SW 1271 (cell line): ENCODE measurements at places on chromosomes 5 and 9.

DNA sequence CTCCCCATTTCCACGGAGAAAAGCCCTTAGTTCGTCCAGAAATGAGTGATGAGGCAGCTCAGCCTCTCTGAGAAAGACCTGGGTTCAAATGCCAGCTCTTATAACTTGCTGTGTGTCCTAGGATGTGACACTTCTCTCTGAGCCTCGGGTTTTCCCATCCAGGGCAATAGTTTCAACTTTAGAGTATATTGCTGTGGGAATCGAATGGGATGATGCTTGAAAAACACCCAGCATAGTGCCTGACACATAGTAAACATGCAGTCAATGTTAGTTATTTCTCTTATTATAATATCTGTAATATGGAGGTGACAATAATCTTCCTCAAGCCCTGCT, 430 bp upstream of the MAPKAP1 start:
- DNase-seq, result no peak

- peak; percentile 37 for DNase-seq
Measured at GRCh38 chr9:122005597-122005996, 87.5 kb downstream of the TTLL11 start.

DNA sequence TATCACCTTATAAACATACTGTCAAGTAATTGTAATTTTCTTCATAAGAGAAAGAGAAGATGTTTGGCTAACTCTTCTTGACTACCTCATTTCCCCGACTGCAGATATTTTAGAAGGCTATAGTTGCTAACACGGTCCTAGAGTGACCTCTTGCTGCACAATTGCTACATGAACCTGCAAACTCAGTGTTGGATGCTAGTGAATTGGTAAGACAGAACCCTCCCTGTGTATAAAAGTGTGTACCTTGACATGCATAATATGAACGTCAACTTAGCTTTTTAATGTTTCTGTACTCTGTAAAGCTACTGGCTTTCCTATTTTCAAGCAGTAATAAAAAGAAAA, 46.7 kb upstream of the CER1 start:
- no peak for DNase-seq

DNA sequence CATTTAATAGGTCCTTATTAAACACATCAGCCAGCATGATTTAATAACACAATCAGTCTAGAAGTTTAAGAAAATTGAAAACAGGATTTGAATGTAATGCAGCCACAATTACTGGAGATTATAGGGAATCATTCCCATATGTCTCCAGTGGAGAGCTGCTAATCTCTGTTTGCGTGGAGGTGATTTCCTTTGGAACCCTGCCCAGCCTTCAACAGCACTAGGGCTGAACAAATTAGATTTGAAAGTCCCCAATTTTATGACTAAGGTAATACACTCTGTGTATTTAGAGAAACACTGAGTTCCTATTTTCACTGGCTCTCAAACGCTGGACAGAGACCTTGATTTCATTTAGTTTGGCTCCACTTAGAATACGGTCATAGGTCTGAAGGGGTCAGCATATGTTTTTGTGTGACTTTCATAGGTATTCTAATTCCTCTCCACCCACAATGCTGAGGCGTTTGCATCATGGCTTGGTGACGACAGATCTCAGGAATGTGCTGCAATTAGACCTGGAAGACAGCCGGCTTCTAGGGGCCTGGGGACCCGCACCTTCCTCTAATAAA, 508.3 kb downstream of the EBF1 start:
- no peak for DNase-seq

GRCh38 chr9:116238225-116238624, 84.6 kb downstream of the PAPPA start:
- no peak for DNase-seq

DNA sequence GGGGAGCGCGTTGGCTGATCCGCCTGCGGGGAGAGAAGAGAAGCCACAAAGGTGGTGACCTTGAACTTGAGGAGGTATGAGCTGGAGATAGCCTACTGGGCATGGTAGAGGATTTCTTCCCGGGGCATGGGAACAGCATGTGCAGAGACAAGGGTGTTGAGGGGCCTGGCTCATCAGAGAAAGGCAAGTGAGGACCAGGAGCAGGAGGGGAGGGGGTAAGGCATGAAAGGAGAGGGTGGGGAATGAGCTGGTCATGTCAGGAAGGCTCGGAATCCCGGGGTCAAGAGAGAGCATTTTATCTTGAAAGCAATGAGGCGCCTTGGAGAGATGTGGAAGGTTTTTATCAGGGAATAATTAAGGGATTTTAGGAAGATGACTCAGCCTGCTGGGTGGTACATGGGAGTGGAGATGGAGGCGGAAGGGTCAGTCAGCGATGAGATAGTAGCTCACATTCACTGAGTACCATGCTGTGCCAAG, 121.1 kb downstream of the LHX2 start:
- DNase-seq, result no peak

- DNase-seq, result no peak
Measured at GRCh38 chr5:143752165-143752850, 59.7 kb upstream of the HMHB1 start.

DNA sequence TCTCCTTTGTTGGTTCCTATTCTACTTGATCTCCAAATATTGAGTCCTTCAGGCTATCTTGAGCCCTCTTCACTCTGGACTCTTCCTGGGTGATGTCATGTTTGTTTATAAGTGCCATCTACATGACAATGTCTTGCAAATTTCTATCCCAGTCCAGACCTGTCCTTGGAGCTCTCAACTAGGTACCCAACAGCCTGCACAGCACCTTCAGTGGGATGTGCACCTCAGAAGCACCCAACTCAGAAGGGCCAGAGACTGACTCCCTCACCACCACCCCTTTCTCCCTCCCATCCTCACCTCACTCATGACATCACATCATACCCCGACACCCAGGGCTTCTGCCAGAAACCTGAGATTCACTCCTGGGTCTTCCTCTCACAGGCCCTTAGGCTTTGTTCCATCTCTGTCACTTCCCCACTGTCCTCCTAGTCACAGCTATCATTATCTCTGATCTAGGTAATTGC, 14.4 kb downstream of the TXN start:
- no peak for DNase-seq

- DNase-seq, result no peak
Measured at GRCh38 chr9:89678396-89679015, 73.7 kb downstream of the GADD45G start.

DNA sequence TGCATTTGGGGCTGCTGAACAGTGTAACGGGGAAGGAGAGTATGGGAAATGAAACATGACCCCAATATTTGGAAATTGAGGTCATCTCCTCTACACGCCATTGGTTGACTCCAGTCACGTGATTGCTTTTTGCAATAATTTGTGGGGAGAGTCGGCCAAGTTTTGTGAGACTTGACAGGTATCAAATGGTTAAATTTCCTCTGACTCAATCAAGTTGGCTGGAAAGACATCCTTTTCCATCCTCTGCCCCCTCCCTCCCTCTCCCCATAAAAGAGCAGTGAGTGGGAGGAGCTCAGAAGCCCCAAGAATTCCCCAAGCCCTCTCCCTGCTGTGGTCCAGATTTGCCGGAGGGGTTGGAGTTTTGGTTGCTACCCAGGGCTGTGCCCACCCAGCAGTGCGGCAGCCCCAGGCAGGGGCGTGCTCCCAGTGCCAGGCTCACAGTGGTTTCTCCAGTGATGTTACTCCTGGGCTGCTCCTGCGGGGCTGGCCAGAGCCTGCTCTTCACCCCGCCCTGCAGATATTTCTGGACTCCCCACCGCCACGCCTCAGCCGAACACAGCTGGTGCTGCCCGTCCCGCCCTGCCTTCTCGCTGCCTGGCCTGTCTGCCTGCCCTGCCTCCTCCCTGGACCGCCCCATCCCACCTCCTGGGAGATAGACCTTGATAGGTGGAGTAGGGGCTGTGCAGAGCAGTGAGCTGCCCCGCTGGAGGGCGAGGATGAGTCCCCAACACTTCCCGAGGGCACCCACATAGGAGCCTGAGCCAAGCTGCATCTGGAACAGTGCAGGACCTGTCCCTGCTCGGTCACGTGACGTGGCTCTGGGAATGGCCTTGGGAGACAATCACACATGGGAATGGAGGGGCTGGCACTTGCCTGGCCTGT, 3.4 kb downstream of the COL5A1 start:
- DNase-seq, result no peak

DNA sequence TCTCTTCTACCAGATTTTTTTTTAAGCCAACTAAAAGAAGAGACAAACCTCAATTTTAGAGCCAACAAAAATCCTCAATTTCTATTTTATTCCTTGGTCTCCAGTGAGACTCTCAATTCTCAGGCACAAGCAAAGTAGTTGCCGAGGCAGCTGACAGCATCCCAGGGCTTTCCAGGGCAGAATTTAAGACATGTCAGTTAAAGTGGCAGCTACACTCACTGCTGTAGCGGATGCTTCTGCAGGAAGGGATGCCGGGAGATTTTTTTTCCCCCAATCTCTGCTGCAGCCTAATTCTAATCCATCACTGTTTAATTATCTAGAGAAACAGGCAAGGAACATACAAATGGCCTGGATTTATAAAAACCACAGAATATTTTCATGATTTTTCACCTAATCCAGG, 57.0 kb downstream of the TTC39B start:
- no peak for DNase-seq

GRCh38 chr5:94690778-94691177, 72.3 kb downstream of the SLF1 start:
- no peak for DNase-seq

DNA sequence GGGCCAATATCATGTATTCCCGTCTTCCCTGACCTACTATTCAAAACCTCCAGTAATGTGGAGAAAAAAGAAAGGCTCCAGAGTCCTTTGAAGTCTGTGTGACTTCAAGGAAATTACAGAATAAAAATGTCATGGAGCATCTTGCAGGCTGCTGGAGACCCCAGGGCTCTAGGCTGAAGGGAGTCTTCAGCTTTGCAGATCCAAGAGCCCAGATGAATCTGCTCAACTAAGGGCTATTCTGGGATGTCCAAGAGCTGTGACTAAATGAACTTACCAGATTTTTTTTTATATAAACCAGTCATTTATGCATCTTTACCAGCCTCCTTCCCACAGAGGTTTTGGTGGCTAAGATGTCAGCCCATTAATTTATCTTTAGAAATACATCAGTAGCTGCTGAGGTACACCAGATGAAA, 167.3 kb downstream of the MUSK start:
- DNase-seq, result no peak

- no peak for DNase-seq
Measured at GRCh38 chr5:180324601-180324950, 28.6 kb downstream of the GFPT2 start.

- no peak for DNase-seq
Measured at GRCh38 chr9:33124751-33125381, 42.3 kb downstream of the B4GALT1 start.

DNA sequence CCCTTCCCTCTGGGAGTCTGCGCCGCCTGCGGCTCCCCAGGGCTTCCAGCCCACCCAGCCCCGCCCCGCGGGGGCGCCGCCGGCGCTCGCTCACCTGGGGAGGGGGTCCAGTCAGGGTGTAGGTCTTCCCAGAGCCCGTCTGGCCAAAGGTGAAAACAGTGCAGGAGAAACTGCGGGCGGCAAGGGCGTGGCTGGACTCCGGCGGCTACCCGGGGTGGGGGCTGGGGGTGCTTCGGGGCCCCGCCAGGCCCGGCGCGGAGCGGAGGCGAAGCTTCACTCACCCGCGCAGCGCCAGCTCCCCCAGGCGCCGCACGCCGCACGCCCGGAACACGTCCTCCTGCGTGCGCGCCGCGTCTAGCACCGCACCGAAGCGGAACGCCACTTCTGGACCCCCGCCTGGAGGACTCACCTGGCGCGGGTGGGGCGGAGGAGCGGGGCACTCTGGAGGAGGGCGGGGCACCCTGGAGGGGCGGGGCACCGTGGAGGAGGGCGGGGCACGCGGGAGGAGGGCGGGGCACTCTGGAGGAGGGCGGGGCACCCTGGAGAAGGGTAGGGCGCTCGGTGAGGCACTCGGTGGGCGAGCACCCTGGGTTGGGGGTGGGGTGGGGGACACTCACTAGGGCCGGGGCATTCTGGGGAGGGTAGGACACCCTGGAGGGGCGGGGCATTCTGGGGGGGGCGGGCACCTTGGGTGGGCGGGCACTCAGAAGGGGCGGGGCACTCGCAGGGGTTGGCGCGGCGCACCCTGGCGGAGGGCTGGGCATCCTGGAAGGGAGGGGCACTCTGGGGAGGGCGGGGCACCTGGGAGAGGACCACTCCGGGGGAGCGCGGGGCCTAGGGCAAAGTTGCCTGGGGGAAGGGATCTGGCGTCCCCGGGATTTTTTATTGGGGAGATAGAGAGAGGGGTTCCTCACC, 814 bp downstream of the KIF12 start:
- no peak for DNase-seq

- DNase-seq, result no peak
Measured at GRCh38 chr9:89746385-89747116, 141.7 kb downstream of the GADD45G start.

GRCh38 chr5:137715456-137715855, 20.4 kb downstream of the KLHL3 start:
- DNase-seq, result no peak

GRCh38 chr9:110777196-110777875, 108.7 kb downstream of the MUSK start:
- no peak for DNase-seq

GRCh38 chr5:167694325-167695147, 596.9 kb upstream of the WWC1 start:
- no peak for DNase-seq

DNA sequence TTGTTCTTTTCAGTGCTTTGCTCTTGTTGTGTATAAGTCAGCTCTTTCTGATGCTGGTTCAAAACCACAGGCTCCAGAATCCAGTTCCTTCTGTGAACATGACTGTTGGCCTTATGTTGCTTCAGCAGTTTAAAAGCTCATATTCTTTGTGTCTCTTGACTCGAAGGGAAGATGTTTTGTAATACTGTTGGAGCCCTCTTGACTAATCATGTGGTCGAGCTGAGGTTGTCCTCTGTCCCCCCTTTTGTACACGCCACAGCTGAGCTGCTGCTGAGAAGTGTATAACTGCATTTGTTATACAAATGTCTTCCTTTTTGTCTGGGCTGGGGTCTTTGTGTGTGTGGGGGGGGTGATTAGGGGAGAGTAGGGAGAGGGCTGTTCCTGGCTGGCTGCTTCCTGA, 35.8 kb downstream of the SLC36A1 start:
- DNase-seq, result no peak
